Activated CD4-positive, alpha-beta T cell treated with anti-CD3 and anti-CD28 coated beads, Interleukin-2, amount 50 U/mL, for 48 hours (primary cell): ENCODE measurements at places on chromosomes 2 and 18.

DNA sequence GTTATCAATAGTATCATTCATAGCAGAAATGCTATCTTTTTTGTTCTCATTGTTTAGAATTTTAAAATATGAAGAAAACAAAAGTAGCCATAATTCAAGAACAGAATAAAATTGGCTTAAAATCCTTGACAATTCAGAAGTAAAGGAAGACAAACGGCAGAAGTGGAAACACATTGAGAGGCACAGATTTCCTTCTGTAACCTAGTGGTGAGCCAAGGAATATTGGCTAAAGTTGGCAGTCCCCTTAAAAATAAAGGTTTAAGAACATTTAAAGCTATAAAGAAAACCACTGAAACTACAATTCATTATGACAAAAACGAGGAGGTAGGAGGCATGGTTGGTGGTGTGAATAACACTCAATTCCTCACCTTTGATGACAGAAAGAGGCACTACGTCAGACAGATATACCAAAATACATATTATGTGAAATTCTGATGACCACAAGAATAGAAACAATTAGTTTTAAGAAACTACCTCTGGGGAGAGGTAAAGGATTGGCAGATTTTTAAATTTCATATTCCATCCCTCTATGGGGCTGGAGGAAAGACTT lies 42.3 kb downstream of the SFT2D3 start:
- no peak for DNase-seq

- peak; percentile 62 for DNase-seq
Measured at GRCh38 chr2:88187038-88187676, 17.0 kb downstream of the THNSL2 start.

DNA sequence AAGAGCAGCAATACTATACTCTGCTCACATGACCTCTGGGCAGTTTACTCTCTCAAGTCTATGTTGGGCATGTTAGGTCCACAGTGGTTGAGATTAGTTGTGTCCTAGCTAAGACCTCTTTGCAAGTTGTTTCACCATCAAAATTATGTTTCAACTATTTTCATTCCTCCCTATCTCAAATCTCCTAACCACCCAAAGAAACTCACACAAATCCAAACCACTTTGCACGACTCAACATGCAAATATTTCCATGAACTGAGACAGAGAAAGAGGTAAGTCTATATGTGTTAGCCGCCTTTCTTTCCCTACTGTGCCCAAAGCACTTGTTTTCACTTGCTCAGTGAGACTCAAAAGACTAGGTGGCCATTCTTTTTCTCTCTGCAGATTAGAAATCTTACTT lies 546.8 kb downstream of the TNS1 start:
- no peak for DNase-seq

DNA sequence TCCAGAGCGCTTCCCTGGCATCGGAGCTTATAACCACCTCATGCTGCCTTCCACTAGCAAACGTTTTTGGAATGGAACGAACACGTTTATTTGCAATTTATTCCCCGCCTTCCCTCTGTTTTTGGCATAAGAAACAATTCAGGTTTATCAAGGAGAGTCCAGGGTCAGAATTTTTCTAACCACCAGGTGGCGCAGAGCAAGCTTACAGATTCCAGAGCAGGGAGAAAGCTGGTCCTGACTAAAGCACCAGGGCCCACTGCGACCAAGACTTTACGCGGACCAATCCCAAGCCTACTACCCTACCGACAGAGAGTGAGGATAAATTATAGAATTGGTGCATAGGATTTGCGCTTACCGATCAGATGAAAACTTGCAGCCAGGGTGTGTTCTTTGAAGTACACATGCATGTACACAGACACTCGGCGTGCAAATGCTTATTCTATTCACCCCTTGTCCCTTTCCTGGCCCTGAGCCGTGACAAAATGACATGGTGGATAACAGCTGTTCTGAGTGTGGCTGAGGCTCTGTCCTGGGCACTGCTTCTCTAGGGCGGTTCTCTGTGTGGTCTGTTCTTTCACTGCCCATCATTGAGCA lies 34.7 kb downstream of the NAPG start:
- DNase-seq: peak; percentile 72

DNA sequence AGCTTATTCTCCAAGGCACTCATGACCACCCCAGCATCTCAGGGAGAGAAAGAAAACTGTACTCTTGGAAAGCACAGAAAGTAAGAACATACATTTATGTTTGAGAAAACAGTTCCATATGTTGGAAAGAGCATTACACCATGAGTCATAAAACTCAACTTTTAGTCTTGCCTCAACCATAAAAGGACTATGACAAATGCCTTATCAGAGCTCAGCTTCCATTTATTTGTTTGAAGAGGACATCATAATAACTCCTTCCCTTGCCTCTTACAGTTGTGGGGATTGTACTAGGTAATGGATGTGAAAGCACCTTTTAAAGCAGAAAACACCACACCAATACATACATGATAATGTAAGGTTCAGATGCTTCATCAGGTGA lies 370.8 kb downstream of the LNPK start:
- DNase-seq: no peak

DNA sequence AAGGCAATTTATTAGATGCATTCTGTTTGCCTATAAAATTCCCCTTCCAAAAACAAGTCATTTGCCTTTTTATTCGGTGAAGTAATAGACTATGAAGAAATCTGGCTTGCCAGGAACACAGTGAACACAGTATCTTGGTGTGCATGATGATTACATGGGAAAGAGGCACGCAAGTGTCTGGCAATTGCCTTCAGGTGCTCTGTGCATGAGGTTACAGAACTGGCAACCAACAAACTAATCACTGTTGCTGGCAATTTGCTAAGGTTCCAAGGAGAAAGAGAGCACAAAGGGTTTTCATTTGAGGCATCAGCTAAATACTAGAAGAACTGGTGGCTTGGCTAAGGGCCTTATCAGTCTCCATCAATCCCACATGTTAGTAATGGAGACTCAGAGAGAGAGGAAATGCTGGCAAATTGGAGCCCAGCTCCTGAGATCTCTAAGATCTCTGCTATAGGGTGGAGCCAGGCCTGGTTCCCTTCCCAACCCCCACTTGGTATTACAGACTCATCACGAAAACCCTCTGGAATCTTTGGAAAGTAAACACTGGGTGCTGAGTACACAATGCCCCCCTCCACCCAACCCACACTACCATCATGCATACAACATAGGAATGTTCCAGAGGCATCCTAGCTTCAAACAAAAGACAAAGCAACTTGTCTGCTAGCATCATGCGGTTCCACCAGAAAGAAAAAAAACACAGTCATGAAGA lies 10.4 kb downstream of the RNF152 start:
- DNase-seq: no peak

- no peak for DNase-seq
Measured at GRCh38 chr18:42281851-42282250, 326.8 kb downstream of the PIK3C3 start.

GRCh38 chr18:77897606-77898005 lies 648.0 kb downstream of the GALR1 start:
- DNase-seq: no peak

DNA sequence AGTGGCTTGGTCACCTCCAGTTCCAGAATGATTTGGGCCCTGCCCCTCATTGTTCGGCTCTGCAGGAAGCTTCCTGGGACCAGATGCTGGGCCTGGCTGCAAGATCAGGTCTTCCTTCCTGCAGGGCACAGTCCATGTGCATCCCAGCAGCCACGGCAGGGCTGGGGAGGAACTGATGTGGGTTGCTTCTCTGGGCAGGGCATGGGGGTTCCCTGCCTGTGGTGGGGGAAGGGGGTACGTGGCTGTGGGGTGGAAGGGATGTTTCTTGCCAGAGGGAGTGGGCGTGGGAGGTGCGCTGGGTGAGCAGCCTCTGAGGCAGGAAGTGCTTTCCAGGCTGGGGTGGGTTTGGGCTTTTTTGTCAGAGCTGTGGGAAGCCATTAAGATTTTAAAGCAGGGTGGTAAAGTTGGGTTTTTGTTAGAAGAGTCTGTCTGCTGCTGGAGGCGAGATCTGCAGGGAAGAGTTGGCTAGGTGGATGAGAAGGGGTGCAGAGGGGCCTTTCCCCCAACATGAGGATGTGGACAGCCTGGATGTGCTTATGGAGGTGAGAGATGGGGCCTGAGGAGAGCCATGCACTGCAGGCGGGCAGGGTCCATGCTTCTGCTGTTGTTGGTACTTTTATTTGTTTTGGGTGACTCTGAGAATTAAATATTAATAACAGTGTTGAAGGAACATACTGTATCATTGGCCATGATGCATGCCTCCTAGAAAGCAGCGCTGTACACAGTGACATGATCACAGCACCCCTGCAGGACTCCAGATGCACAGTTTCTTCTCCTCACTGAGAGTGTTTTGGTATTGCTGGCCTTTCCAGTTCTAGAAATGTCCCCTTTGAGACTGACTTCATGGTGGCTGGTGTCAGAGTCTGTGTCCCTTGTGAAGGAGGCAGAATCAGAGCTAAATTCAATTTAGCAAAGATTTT lies 45.3 kb downstream of the DGKD start:
- DNase-seq: peak; percentile 56

DNA sequence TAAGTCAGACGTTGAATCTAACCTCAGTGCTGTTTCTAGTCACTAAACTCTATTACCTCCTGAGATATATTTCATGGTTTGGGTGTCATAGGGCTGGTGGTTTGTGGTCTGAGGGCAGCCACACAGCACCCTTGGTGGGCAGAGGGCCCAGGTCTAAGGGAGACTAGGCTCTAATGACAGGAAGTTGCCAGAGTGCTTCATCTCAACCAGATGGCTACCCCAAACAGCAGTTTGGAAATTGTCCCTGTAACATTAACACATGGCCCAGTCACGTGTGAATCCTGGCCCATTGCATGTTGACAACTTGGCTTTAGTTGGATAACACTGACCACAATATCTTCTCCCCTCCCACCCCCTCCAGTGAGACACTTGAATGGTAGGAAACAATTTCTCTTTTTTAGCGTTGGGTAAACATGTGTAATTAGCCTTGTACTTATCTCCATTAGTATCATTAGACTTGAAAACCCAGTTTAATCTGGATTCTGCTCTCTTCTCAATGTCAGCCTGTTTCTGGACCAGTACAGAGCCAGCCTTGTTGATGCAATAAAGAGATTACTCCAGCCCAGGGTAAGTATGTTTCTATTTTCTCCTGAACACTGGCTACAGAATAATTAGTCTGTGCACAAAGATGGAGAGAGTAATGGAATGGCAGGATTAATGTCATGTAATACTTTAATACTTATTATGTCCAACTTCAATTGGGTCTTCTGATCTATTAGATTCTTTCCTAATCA lies 187.8 kb upstream of the SIX3 start:
- DNase-seq: no peak

- DNase-seq: no peak
Measured at GRCh38 chr18:50627594-50628532, 68.0 kb downstream of the MAPK4 start.

DNA sequence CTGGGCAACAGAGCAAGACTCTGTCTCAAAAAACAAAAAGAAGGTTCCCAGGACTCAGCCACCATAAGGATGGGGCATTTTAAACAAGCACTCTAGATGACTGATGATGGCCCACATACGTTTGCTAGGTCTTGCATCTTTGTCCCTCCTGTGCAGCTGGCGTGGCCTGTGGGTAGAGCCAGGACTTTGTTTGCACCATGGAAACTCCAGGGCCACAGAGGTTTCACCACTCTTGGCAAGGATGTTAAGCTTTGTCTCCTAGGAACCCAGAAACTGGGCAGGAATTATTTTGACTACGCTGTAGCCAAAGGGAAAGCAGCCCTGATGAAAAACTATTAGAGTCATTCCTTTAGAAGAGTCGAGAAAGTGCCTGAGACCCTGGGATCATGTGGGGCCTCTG lies 75.3 kb upstream of the STPG4 start:
- DNase-seq: no peak

GRCh38 chr18:7205346-7205745 lies 25.5 kb upstream of the LRRC30 start:
- no peak for DNase-seq

GRCh38 chr2:48715956-48716355 lies 39.6 kb downstream of the LHCGR start:
- no peak for DNase-seq

DNA sequence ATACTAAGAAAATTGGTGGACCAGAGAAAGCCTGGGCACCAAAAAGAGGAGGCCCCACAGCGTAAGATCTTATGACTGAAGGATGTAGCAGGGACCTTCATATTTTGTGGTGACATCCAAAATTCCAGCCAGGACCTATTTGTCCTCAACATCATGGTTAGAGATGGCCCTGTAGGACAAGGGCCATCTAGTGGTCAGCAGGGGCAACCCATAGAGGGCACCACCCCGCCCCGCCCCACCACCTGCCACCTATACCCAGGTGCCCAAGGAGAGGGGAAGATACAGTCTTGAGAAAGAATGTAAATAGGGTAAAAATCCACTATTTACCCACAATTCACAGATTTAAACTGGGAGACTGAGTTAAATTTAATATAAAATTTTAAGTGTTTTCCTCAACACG lies 59.6 kb upstream of the TMEM163 start:
- no peak for DNase-seq

DNA sequence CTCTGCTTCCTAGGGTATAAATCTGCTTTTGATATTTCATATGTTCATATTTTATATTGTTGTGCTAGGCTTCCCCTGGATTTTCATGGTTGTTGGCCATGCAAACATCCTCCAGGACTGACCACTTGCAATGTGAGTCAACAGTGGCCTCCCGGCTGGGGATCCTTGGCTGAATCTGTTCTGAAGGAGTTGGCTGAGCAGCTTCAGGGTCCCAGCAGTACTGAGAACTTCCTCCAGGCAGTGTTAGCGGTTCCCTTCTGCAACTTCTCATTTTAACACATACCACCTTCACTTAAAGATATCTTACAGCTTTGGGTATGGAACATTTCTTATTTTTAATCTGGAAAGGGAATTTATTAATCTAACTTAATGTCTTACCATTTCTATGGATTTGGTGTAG lies 122.1 kb downstream of the DTNB start:
- no peak for DNase-seq

DNA sequence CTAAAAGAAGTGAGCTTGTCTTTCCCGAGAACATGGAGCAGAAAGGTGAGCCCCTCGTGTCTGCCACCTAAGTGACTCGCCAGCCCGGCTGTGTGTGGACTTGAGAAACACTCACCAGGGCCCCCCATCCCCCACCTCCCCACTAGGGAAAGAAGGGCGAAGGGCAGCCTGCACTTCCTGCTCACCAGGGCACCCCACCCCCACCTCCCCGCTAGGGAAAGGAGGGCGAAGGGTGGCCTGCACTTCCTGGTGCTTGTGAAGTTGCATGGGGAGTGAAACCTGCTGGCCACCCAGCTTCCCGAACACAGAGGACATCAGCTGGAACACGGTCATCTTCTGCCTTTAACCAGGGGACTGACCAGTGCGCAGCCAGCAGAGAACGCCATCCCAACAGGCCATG lies 402.7 kb upstream of the SALL3 start:
- DNase-seq: no peak

GRCh38 chr18:70181015-70181414 lies 24.5 kb downstream of the RTTN start:
- no peak for DNase-seq

GRCh38 chr18:28112056-28112470 lies 64.9 kb downstream of the CDH2 start:
- no peak for DNase-seq

GRCh38 chr2:113370478-113371091 lies 66.9 kb upstream of the ZNG1B start:
- peak; percentile 60 for DNase-seq

- no peak for DNase-seq
Measured at GRCh38 chr2:239003624-239004273, 155.9 kb downstream of the TWIST2 start.
